ENCODE measurements at places on chromosomes 6 and 20.

DNA sequence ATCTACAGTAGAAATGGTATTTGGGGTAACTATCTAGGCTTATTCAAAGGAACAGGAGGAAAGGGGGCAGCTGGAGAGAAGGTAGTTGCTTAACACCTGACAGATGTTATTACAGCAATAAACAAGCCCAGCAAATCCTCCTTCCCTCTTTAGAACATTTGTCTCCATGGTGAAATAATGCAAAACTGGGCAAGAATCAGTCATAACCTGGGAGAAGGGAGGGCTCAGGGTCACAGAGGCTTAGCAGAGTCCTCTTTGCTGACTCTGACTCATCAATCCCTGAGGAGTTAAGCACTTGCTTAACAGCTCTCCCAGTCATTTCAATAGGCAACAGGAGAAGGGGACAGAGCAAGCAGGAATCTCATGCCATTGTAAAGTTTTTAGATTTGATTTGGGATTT is 230.3 kb downstream of the IBTK start:
- no peak for DNase-seq

DNA sequence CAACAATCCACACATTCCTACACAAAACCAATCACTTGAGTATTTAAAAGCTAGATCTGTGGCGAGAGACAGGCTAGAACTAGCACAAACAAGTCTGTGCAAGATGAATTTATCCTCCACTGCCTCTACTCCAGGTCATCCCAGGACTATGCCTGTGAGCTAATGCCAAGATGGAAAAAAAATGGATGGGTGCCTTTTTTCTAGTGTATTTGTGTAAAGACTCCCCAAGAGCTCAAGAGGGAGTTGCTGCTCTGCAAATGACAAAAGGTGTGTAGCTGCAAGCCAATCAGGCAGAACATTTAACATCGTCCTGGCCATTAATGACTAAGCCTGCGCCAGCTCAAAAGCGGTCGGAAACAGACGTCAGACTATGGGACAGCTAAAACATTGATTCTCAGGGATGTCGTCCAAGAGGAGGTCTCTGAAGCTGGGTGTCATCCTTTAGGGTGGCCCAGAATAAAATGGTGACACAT is 21.9 kb downstream of the ATXN1 start:
- no peak for DNase-seq

- DNase-seq = no peak
These were observed 87.7 kb downstream of the CDH22 start for GRCh38 chr20:46220455-46221207.

DNA sequence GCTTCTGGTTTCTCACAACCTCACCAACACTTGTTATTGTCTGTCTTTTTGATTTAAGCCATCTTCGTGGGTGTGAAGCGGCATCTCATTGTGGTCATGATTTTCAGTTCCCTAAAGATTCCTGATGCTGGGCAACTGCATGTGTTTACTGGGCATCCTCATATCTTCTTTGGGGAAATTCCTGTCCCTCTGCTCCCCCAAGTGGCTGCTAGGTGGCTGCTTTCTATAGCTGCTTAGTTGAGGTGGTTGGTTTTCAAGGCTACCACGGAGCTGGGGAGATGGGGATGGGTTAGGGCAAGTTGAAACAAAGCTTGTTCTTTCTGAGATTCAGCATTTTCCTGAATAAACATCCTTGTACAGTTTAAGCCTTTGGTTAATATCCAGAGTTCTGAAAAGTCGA is 403.9 kb upstream of the SULF2 start:
- DNase-seq = no peak

GRCh38 chr6:2909718-2910117 is 6.6 kb upstream of the SERPINB9 start:
- DNase-seq = no peak

GRCh38 chr6:119339941-119340456 is 9.6 kb downstream of the MAN1A1 start:
- DNase-seq = no peak

DNA sequence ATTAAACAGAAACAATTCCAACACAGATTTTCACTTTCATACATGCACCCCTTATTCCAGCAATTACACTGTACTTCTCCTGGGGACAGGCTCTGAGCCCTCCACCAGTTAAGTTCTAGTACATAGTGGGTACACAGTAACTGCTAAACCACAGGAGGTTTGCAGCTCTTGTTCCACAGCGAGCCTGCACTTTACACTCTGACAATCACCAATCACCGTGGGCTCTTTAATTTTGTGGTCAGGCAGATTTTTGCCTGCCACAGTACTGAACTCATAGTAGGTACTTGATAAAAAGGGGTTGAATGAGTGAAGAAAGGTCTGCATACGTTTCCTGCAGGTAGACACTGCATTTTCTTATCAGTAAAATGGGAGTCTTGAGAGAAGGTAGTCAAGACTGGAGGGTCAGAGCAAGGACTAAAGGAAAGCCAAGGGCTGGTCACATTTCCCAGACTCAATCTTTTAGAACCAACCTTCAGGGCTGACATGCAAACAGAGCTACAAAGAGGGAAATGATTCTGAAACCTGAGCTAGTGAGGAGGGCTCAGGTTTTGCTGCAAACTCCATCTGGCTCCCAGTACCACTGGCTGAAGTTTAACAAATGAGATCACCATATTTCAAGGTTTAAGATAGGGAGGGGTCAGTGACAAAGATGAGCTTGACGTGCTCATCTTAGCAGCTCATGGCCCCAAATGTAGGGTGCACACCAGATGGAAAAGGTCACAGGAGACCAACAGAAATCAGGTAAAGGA is 404.6 kb downstream of the BTBD9 start:
- no peak for DNase-seq

- no peak for DNase-seq
These were observed 166.1 kb downstream of the CDKAL1 start for GRCh38 chr6:20700375-20700774.

DNA sequence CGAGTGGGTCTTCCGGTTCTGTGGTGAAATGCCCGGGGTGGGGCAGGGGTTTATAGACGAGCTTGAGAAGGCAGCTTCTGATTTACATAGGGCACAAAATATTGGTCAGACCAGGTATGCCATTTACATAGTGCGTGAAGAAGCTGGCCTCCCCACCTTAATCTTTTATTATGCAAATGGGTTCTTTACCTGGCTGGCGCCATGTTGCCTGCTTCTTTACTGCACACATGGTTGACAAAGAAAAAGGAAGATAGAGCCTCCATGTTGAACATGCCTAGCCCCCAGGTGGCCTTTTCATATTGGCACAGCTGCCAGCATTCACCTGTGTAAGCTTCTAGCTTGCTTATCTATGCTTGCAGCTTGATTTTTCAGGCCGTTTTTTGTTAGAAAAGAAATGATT is 276.2 kb downstream of the PHACTR1 start:
- DNase-seq = no peak

GRCh38 chr20:59019217-59019616 is at the start of gene TUBB1:
Gene TUBB1, plus strand, starts transcription at chr20:59019429. Its CDS starts 94 bp downstream, at chr20:59019523.
- DNase-seq = no peak

DNA sequence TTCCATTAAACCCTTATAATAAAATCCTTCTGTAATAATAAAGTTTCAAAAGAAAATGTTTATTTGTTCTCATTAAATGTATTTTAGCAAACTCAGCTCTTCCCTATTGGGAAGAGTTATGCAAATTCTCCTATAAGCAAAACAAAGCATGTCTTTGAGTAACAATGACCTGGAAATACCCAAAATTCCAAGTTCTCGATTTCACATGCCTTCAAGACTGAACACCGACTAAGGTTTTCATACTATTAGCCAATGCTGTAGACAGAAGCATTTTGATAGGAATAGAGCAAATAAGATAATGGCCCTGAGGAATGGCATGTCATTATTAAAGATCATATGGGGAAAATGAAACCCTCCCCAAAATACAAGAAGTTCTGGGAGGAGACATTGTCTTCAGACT is 3.8 kb downstream of the IL17A start:
- DNase-seq = no peak

- DNase-seq = no peak
These were observed 28.1 kb upstream of the BMP7 start for GRCh38 chr20:57294550-57294949.

DNA sequence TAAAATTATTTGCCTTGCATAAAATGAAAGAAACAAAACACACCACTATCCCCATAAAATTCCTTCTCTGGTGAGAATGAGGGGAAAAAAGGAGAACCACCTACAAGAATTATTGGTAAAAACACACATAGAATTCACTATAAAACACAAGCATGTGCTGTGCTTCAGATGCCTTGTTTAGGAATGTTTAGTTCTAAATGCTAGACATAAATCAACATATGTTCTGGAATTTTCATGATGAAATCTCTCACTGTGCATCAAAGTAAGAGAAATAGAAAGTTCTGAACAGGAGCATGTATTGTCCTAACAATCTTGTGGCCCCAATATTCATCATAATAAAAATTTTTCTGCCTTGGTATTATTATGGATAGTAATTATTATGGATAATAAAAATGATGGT is 111.0 kb downstream of the PLCB4 start:
- no peak for DNase-seq

- DNase-seq = no peak
These were observed 26.7 kb downstream of the RNASET2 start for GRCh38 chr6:166929542-166930189.

- no peak for DNase-seq
These were observed 27.9 kb downstream of the BLTP3A start for GRCh38 chr6:34819571-34820480.

GRCh38 chr20:63553933-63554290 is at the start of gene FNDC11:
Gene FNDC11, plus strand, starts transcription at chr20:63554159. Its CDS starts 1,505 bp downstream, at chr20:63555664.
- DNase-seq = no peak

- DNase-seq = no peak
These were observed 983 bp downstream of the RBBP9 start for GRCh38 chr20:18496042-18496441.

DNA sequence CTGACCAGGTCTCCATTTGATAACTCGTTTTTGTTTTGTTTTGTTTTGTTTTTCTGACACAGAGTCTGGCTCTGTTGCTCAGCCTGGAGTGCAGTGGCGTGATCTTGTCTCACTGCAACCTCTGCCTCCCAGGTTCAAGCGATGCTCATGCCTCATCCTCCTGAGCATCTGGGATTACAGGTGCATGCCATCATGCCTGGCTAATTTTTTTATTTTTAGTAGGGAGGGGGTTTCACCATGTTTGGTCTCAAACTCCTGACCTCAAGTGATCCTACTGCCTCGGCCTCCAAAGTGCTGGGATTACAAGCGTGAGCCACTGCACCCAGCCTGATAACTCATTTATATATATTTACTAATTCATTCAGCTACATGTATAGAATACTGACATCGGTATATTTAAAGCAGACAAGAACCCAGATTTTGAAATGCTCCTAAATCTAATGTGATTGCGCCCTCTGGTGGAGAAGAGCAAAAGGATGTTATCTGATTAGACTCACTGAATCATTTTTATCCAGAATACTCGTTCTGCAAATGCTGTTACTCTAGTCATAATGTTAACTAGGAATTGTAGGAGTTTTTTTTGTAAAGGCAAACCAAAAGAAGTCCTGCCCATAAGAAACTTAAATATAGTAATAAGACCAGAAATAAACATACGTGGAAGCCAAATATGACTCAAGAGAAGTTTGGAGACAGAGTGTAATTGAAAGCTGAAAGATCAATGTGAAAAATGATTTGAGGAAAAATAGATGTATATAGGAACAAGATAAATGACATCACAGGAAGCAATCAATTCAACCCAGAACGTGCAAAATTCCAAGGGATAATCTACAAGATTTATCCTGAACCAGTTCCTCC is 5.3 kb upstream of the COL12A1 start:
- no peak for DNase-seq

DNA sequence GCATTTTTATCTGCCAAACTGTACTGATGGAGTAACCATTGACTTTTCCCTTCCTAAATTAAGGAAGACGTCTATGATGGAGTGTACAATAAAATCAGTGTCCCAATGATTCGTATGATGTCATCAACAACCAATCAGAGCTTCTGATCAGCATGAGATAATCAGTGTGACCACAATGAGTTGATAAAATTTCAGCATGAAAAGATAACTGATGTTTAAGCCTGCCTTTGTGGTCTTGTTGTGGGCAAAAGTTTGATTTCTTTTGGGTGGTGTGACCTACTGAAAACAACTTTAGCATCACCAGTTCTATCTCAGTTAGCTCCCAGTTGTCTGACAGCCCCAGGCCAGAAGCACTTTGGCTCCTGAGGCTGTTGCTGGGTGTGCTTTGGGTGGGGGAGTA is 3.3 kb downstream of the PCIF1 start:
- DNase-seq = no peak

GRCh38 chr6:138484018-138484731 is 15.1 kb downstream of the NHSL1 start:
- DNase-seq = no peak

DNA sequence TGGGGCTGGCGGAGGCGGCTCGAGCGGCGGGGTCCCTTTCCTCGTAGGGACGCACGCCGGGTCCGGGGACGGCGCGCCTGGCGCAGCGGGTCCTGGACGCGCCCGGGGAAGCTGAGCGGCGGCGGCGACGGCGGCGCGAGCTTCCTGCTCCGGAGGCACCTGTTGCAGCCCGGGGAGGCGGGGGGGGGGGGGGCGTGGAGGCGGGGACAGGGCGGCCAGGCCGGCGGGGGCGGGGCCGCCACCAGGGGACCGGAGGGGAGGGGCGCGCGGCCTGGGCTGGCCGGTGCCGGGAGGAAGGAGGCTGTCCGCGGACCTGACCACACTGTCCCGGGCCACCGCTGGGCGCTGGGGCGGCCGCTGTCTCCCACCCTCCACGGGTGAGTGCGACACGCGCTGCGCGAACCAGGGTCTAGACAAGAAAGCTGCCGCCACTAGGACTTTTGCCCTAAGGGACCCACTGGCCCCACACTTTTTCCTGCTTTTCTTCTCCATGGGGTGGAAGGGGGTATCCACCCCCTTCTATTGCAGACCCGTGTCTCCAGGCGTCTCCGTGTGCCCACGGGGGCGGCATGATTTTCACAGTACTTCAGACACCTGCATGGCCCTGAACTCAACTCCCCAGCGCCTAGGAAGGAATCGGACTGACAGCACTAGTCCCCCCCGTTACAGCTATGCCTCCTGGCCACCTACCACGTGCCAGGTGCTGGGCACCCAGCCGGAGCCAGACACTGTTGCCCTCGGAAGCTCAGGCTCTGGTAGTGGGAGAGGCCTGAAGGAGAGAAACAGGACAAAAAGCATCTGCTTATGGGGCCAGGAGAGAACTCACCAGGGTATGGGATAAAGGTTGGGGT is at the start of gene NFATC2:
Gene NFATC2, minus strand, starts transcription at position 149 of the 851 bp plus-strand sequence. CDS start 220 bp downstream, outside the sequence.
- no peak for DNase-seq

GRCh38 chr6:27287751-27288135 is 24.3 kb downstream of the POM121L2 start:
- no peak for DNase-seq

- DNase-seq = no peak
These were observed 62.7 kb downstream of the THBS2 start for GRCh38 chr6:169190970-169191369.

DNA sequence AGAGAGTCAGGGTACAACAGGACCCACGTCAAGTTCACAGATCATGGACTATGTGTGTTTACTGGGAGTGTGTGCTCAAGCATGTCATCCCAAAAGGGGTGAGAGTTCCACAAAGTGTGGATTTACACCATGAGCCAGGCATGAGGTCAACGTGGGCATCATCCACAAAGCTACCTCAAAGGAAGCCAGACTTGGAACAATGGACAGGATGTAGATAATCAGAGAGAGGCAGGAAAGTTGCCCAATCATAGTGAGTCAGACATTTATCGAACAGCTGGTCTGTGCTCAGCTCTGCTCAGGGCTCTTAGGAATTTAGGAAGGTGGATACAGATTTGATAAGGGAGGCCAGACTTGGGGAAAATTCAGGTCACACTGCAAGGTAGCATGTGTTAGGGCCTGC is 317.2 kb upstream of the CDYL start:
- no peak for DNase-seq

GRCh38 chr6:47471911-47472310 is 5.7 kb upstream of the CD2AP start:
- DNase-seq = no peak

All from stimulated activated CD4-positive, alpha-beta T cell treated with anti-CD3 and anti-CD28 coated beads, TNF-alpha, amount 100 ng/mL, for 1 hour (primary cell).